ENCODE measurements at places on chromosomes 2 and 18.

- no peak for DNase-seq
These were observed 19.0 kb upstream of the SERTAD2 start for GRCh38 chr2:64672708-64673107.

DNA sequence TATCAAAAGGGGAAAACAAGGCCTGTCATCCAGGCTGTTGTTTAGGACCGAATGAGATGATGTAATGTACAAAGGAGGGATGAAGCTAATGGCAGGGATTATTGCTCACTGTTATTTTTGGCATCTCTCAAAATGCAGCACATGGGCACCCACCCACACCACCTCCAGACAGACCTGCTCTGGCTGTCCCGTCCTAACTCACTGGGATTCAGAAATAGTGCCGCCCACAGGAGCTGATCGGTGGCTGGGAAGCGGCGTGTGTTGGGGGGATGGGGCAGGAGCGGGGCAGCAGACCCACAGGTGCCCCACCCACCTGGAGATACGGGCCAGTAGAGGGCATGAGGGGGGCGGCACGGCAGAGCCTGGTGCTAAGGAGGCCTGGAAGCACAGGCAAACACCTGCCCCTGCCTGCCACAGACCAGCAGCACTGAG, 52.2 kb downstream of the CRACDL start:
- peak; percentile 48 for DNase-seq

DNA sequence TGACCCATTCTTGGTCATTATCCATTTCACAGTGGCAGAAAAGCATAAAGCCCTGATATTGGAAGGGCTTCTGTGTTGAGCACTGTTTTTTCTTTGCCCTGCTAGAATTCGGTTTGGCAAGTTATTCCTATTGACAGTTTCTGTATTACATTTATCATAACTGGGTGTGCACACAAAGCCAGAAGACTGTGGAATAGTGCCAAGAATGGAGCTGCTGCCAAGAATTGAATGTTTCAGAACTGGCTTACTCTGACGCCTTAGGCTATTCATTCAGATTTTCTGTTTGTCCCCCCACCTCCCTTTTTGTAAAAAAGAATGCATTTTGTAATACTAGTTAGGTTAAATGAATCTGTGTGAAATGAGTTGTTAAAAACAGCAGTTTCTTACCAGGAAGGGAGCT, 12.7 kb downstream of the KDM3A start:
- no peak for DNase-seq

DNA sequence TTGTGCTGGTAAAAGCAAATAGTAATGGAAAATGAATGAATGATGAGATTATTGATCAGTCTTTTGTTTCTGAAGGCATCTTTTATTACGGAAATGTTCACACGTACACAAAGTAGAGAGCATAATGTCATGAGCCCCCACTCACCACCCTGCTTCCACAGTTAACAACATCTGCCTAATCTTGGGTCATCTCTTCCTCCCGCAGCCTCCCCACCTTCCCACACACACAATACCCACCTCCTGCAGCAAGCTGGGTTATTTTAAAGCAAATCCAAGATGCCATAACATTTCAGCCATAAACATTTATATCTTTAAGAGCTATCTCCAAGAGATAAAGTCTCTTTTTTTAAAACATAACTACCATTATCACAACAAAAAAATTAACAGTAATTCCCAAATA, 36.3 kb downstream of the CYP27C1 start:
- DNase-seq = no peak

DNA sequence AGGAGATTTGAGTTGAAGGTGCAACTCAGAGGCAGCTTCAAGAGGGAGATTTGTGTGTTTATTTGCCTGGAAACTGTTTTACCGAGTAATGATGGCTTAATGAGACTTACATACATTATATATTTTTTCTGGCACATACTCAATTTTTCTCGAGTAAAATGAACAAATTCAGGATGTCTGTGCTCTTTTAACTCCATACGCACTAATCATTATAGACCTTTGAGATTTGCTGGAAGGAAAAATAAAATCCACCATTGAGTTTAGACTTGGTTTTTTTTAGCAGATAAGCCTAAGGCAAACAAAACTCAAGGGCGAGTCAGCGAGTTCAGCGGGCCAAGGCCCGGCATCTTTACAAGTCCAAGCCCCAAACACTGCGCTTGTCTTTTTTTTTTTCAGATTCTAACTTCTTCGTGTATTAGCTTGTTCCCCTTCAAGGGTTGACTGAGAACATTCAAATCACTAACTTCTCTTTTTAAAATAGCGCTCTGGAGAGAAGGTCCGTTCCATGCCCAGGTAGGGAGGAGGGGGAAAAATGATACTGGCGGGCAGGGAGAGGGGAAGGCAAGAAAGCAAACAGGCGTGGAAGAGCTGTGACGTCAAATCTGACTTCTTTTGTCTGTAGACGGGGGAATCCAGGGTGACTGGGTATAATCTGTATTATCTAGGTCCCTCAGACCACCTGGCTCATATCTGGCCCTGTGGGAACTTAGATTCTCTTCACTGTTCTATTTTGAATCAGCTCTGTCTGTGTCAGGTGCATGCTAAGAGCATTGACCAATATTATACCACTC, 72.7 kb upstream of the MAP3K20 start:
- peak; percentile 75 for DNase-seq

- no peak for DNase-seq
These were observed 111.4 kb downstream of the METTL4 start for GRCh38 chr18:2459886-2460285.

DNA sequence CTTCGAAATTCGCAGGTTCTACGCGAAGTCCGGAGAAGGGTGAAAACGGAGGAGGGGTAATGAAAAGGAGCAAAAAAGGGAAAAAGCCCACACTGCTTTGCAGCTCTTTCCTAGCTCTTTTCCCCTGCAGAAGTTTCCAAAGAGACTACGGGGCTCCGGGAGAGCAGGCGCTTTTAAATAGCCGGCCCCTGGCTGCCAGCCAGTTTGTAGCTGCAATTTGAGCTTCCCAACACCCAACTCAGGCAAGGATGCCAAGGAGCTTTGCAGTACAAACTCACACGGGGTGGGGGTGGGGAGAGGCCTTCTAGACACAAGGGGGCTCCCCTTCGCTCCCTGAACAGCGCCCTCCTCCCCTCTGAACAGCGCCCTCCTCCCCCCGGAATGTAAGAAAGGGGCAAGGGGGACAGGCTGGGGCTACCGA, at the start of gene IGFBP5:
Gene IGFBP5, minus strand, starts transcription at position 149 of the 421 bp plus-strand sequence. CDS start 774 bp downstream, outside the sequence.
- DNase-seq = peak; percentile 81

- no peak for DNase-seq
These were observed 104.1 kb downstream of the DDX1 start for GRCh38 chr2:15695582-15696330.

- DNase-seq = no peak
These were observed 5.7 kb downstream of the GPR35 start for GRCh38 chr2:240630771-240631547.

DNA sequence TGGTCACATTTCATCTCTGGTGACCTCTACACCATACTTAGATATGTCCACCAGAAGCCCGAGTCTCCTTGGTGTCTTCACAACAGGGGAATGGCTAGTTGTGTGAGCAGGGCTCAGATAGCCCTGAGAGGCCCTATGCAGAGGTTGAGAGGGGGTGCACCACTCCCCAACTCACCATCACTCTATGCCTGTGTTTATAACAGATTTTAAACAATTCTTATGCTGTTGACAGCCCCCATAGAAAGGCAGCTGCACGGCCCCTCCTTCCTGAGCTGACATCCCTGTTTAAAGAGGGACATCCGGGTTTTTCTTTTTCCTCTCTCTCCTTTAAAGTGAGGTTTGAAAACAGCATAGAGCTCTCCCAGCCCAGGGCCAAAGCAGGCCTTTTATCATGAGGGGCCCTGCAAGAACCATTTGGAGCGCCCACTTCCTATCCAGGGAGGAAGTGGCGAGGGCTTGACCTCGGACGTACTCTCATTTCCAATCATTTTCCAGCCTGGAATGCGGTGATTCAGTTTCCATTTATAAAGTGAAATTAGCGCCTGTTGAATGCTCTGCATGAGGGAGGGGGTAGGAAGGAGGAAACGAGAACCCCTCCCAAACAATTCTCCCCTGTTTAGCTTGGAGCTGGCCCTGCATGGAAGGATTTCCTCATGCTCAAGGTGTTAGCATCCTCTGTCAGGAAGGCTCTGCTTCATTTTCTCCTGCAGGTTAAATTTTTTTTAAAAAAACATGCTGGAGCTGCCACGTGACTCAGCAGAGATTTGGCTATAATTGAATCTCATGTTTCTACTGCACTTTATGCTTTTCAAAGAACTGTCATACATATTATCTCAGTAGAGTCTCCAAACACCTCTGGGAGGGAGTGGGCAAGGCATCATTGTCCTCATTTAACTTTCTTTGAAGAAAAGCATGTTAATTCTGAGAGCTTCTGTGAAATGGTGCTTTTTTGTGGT, 117.5 kb downstream of the DDX1 start:
- DNase-seq = no peak

DNA sequence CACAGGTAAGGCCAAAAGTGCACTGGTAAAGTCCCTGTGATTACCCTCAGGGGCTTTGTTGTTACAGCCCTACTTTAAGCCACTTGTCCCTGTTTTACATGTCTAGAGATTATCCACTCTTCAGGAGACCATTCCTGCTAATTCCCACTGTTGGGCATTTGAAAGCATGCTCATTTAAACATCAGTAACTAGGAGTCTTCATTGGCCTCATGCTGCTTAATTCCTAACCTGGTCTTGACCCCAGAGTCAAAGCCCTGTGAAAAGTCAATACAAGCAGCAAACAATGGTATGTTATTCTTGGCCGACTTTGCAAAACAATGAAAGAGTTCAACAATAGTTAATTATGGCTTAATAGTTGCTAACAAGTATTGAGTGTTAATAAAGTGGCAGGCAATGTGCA, 23.2 kb downstream of the AFF3 start:
- DNase-seq = peak; percentile 20

- DNase-seq = peak; percentile 61
These were observed 7.8 kb downstream of the MTHFD2 start for GRCh38 chr2:74206180-74206688.

GRCh38 chr2:75276093-75277029, 77.0 kb upstream of the TACR1 start:
- DNase-seq = no peak

GRCh38 chr2:171972329-171972982, 27.3 kb upstream of the METAP1D start:
- no peak for DNase-seq

GRCh38 chr2:63871864-63872263, 30.2 kb downstream of the UGP2 start:
- DNase-seq = no peak

DNA sequence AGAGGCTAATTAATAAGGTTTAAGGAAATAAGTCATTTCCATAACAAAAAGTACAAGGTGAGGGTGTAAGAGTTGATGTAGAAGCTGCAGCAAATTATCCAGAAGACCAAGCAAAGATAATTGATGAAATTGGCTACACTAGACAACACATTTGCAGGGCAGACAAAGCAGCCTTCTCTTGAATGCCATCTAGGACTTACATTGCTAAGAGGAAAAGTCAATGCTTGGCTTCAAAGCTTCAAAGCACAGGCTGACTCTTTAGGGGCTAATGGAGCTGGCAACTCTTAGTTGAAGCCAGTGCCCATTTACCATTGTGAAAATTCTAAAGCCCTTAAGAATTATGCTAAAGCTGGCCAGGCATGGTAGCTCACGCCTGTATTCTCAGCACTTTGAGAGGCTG, 728.6 kb upstream of the KLHL29 start:
- DNase-seq = no peak

- DNase-seq = no peak
These were observed 113.2 kb downstream of the USP34 start for GRCh38 chr2:61357681-61358080.

GRCh38 chr2:239596253-239596652, 195.4 kb upstream of the HDAC4 start:
- DNase-seq = no peak

- DNase-seq = no peak
These were observed 54.6 kb downstream of the PIKFYVE start for GRCh38 chr2:208320686-208321085.

DNA sequence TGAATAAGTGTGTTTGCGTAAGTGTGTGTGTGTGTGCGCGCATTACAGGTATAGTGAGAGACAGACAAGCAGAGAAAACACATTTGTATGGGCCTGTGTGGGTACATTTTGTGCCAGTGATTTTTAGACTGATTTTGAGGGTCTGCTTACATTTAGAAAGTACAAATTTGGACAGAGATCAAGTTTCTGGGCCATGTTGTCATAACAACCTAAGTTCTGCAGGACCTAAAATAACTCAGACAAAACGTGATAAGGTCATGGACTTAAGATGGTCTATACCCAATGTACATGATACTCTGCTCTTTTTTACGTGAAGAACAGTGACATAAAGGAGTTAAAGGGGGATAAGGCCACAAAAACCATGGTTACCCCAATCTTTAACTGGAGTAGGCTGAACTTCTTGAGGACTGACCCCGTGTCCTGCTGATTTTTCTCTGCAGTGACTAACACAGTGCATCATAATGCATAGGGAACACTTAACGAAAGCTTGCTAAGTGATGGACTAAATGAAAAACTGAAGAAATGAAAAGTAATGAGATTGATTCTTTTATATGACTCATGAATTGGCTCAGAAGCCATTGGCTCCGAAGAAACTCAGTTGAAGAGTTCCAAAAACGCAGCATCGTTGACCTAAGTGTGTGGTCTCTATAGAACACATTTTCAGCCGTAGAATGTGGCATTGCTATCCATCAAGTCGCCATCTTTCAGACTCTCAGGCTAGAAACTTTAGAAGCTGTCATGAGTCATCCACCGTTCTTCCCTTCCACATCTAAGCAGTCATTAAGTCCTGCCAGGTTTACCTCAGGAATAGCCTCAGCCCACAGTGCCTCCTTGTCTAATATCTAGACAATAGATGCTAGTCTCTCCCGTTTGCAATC, 61.6 kb upstream of the NCOA1 start:
- DNase-seq = no peak

GRCh38 chr2:196459539-196459938, 180.0 kb upstream of the CCDC150 start:
- DNase-seq = no peak

- peak; percentile 11 for DNase-seq
These were observed 3.5 kb upstream of the SLC9A2 start for GRCh38 chr2:102615620-102616436.

- DNase-seq = no peak
These were observed 25.2 kb upstream of the CYTIP start for GRCh38 chr2:157468931-157469708.

GRCh38 chr2:71882949-71883472, 264.7 kb downstream of the CYP26B1 start:
- DNase-seq = no peak

GRCh38 chr18:63106727-63107126, 212.8 kb downstream of the BCL2 start:
- no peak for DNase-seq

DNA sequence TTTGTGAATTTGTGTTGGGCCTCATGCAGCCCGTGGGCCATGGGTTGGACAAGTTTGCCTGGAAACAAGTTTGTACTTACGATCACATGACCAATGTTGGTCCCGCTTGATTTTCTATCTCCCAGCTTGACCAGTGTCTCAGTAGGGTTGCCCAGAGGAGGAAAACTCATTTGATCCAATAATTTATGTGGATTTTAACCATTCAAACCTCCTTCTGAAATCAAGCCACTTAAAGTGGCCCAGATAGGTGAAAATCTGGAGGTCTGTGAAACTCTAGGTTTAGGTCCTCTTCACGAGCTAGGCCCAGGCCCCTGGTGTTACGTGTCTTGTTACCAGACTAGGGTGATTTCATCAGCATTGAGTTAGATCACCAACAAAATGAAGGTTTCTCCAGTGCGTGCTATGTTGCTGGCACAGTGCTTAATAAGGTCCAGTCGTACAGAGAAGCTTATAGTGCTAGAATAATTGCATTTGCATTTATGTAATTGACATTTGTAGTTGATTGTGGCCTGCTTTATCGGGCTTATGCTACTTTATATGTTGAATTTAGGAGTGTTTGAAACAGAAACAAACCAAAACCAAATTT, 4.4 kb downstream of the ACTR2 start:
- no peak for DNase-seq
